Sciatic nerve (tissue), 2 donors: ENCODE measurements at places on chromosomes 1 and 21. TPM values are rescaled to one million over a fixed set of nuclear protein-coding genes. Genes with fewer than 3 reads are reported as not detected.

BTF3L4 gene
- total RNA-seq = 35.0 TPM

FGR gene
- 15.3 TPM for total RNA-seq

TSPEAR gene
- total RNA-seq = not detected

TFF3 gene
- total RNA-seq = 6.1 TPM

HTR1D gene
- total RNA-seq = 2.1 TPM

KCNJ15 gene
- total RNA-seq = 9.3 TPM

NIPAL3 gene
- total RNA-seq = 23.7 TPM

ELOA gene
- total RNA-seq = 28.2 TPM

TMPRSS15 gene
- total RNA-seq = not detected

KLHDC9 gene
- 6.6 TPM for total RNA-seq

OR2L2 gene
- total RNA-seq = 0.53 TPM

ATXN7L2 gene
- 5.0 TPM for total RNA-seq

JMJD4 gene
- total RNA-seq = 13.4 TPM

AK5 gene
- total RNA-seq = 47.1 TPM

C1orf210 gene
- total RNA-seq = not detected

RASAL2 gene
- total RNA-seq = 42.6 TPM

SLC30A2 gene
- not detected for total RNA-seq

CD1E gene
- total RNA-seq = not detected

GLMN gene
- total RNA-seq = 13.8 TPM

RNF2 gene
- 21.1 TPM for total RNA-seq

ADARB1 gene
- 35.0 TPM for total RNA-seq

CGN gene
- total RNA-seq = 2.0 TPM

CASQ2 gene
- total RNA-seq = 6.5 TPM

ERICH3 gene
- total RNA-seq = 0.45 TPM

VCAM1 gene
- 36.2 TPM for total RNA-seq

SEMA4A gene
- 8.4 TPM for total RNA-seq

CADM3 gene
- total RNA-seq = 207 TPM

S100A5 gene
- total RNA-seq = not detected

GUCA2A gene
- total RNA-seq = not detected
